Ecto neural progenitor cell (in vitro differentiated cells): ENCODE measurements at places on chromosomes 4 and X.
A peak's percentile ranks its signal among the peaks of the same experiment; 100 is the strongest.

DNA sequence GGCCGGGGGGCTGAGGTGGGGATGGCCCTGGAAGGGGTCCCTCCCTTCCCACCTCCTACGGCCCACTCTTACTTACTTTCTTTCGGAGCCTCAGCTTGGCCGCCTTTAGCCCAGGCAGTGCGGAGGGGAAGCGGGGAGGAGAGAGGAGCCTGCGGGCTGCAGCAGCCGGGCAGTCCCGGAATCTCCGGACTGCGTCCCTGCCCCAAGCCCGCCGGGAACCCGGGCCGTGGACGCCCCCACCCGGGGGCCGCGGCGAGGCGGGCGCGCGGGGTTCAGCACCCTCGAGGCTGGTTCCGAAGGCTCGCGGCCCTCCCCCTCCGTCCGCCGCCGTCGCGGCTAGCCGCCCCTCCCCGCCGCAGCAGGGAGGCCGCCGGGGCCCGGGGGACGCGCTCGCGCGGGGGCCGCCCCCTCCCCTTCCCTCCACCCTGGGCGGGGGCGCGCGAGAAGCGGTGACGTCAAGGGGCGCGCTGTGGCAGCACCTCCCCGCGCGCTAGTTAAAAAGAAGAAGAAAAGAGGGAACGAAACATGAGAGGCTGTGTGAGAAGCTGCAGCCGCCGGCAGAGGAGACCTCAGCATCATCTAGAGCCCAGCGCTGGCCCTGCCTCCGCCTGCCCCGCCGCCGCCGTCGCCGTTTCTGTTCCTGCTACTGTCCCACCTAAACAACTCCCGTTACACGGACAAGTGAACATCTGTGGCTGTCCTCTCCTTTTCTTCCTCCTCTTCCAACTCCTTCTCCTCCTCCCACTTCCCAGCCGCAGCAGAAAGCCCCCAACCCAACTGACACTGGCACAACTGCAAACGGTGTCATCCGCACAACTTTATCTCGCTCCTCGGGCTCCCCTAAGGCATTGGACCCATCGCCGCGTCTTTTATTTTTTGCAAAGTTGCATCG lies at the start of gene HHIP:
TSS of gene HHIP (plus strand) at position 526 of the 892 bp plus-strand sequence. CDS start 520 bp downstream, outside the sequence.
- DNase-seq = peak; percentile 75

GRCh38 chr4:188955066-188955465 lies 815.8 kb downstream of the TRIML1 start:
- DNase-seq = no peak

- DNase-seq = no peak
Measured at GRCh38 chr4:176500894-176501293, 181.1 kb downstream of the SPCS3 start.

DNA sequence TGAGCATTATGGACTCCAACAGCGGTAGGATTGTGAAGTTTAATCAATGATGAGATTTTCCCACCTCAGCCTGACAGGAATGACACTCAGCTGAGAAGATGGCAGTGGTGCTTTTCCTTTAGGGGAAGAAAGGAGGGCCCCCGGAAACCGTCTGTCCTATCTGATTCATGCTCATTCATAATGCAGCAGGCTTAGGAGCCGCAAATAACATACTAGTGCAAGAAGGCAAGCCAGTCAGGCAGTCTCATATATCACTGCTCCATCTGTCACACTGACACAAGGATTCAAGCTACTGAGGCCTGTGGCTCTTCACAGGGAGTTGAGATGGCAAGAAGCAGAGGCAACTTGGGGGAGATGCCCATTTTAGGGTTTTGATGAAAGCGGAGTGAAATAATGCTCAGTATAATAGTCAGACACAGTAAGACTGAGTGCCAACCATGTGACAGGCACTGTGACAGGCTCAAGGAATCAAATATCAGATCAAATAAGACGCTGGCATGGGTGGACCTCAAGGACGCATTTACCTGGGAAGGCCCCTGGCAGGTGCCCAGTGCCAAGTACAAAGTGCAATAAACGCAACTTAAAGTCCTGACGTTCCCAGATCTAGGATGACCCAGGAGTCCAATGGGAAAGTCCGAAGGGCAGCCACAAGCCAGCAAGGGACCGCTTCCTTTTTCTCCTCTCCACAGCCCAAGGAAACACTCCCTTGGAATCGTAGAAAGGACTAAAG lies 63.4 kb downstream of the FHDC1 start:
- DNase-seq = no peak

GRCh38 chrX:85988353-85988752 lies 59.0 kb downstream of the CHM start:
- no peak for DNase-seq

- no peak for DNase-seq
Measured at GRCh38 chrX:139423186-139423585, 107.4 kb upstream of the F9 start.

GRCh38 chrX:88604433-88605221 lies 142.4 kb upstream of the CPXCR1 start:
- no peak for DNase-seq

DNA sequence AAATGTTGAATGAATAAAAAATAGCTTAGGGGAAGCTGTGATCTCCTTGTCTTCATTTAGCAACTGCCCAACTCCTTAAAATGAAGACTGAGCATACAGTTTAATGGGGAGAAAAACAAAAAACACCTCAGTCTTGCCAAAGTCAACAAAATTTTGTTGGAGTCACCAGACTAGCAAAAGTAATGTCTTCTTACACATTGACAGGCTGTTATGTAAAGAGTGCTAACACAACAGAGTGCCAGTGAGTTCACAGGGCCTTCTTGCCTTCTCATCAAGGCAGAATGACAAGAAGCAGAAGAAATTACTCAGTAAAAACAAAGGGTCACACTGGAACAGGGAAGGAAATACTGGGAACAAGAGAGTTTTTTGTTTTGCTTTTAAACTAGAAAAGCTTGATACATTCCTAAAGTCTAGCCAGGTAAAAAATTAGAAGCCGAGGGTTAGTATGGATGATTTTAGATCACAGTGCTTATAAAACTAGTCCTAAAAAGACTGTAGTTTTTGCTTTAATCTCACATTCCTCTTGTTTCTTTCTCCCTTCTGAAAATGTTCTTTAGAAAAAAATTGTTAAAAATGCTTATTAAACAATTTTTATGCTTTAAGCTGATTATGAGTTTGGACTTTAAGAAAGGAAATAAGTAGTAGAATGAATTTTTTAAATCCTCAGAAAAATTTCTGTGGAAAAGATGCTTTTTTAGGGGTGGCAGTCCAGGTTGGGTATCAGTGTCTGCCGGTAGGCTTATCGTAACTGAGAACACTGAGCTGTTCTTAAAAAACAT lies 38.7 kb upstream of the FRAS1 start:
- no peak for DNase-seq

- DNase-seq = no peak
Measured at GRCh38 chr4:951594-952468, 19.6 kb downstream of the TMEM175 start.

- DNase-seq = no peak
Measured at GRCh38 chr4:169014586-169014985, 4.5 kb upstream of the CBR4 start.

GRCh38 chrX:39688576-39689375 lies 409.0 kb downstream of the BCOR start:
- DNase-seq = peak; percentile 84

DNA sequence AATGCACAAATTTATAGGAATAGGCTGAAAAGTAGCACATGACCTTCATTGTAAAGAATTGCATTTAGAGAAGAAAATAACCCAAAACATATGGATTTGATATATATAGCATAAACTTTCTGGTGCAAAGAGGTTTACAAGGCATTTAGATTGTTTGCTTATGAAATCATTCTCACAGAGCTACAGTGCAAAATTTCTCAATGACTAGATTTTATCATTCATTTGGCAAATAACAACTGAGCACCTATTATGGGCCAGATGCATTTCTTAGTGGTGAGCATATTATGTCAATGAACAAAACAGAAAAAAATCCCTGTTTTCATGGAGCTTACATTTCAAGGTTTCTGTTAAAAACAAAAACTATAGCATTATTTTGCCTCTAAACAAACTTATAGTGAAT lies 34.1 kb upstream of the TNIP3 start:
- DNase-seq = no peak

GRCh38 chr4:17490575-17491059 lies 21.3 kb downstream of the QDPR start:
- no peak for DNase-seq

DNA sequence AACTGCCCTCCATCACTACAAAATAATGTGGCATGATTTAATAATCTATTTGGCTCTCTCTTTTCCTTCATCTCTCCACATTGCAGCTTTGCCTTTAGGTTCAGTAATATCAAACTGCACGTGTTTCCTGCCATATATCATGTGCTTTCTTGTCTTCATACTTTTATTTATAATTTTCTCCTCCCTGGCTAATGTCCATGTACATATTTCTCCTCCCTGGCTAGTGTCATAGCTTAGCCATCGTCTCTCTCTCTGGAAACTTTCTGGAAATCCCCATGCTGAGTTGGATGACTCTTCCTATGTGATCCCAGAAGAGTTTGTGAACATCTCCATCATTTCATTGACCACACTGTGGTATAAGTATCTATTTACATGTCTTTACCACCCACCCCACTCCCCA lies 21.3 kb upstream of the PDGFC start:
- no peak for DNase-seq

GRCh38 chrX:150889131-150889530 lies 9.3 kb downstream of the CD99L2 start:
- DNase-seq = no peak

- no peak for DNase-seq
Measured at GRCh38 chr4:17092736-17093437, 194.4 kb upstream of the LDB2 start.

DNA sequence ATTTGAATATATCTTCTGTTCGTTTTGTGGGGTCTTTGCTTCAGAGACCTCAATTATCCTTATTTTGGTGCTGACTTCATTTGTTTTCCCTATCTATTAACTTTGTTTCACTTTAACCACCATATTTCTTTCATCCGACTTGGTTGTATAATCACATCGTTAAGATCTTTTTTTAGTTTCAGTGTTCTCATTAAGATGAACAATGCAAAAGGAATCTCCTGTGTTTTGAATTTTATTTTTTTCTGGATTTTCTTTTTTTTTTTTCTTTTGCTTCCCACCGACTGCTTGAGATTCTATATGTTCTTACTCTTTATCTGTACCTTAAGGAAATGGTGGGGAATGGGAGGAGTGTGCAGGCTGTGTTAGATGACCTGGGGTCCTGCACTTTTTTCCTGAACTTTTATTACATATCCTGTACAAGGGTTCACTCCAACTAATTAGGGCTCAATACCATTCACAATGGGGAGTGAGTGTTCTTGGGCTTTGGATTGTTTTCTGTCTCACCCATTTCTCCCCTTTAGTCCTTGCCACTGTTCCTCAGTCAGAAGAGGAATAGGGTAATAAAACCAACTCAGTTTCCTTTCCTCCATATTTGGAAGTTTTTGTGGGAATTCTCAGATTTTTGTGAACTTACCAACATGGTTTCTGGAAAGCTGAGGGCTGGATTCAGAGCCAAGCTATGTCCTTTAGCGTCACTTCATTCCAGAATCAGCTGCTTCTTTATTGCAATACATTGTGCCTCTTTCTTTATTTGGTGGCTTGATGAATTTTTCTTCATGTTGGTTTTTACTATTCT lies 43.2 kb upstream of the BMPR1B start:
- no peak for DNase-seq

DNA sequence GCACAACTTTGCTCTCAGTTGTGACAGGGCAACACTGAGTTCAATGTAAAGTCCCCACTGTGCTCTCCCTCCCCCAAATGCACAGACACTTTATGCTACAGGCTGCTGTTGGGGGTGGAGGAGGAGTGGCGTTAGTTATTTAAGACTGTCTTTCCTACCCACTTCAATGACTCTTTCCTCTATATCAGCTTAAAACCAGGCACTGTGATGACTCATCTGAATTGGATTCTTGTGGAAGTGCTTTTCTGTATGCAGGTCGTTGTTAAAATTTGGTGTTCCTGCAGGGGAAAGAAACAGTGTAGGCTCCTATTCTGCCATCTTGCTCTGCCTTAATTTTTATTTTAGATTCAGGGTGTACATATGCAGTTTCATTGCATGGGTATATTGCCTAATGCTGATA lies 1157.2 kb upstream of the ADGRL3 start:
- DNase-seq = no peak

DNA sequence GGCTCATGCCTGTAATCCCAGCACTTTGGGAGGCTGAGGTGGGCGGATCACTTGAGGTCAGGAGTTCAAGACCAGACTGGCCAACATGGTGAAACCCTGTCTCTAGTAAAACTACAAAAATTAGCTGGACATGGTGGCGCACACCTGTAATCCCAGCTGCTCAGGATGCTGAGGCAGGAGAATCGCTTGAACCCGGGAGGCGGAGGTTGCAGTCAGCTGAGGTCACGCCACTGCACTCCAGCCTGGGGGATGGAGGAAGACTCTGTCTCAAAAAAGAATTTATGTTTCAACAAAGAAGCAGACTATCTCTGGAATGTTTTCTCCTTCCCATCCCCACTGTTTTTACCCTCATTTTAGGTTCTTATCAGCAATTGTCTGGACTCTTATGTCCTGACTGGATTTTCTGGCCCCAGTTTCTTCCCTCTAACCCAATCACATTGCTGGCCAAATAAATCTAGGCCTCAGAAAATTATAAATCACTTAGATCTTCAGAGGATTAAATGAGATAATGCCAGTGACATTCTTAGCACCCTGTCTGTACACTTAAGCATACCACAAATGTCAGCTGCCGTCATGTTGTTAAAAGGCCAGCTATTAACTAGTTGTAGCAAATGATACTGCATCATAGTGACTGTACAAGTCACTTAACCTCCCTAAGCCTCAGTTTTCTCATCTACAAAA lies 44.9 kb upstream of the PRSS48 start:
- DNase-seq = no peak

DNA sequence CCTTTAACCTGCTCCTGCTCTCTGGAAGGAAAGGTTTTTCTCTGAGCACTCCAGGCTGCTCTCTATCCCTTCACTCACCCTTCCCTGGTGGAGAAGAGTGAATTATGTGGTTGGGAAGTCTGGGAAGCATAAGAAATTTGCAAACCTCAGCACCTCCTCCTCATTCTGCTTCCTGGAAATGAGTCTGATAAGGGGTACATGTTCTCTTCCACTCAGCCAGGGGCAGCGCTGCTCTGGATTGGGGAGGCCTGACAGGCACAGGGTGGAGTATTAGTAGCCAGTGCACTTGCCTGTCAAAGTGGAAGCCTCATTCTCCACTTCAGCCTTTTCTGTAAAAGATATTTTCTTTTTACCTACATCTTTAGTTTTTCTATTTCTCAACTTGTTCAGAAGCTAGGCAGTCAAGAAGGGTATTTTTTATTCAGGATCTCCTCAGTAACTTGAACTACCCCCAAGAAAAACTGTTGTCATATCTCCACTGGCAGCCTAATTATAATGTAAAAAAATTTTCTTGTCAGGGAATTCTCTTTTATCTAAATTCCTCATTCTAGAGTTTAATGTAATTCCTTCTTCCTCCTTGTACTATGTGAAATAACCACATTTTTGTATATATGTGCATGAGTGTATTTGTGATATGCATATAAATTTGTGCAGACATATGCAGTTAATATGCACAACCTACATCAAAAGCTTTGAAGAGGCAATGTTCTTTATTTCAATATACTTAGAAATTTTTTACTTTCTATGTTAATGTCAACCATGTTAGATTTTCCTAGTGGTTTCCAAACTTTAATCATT lies 15.3 kb downstream of the ADAMTS3 start:
- no peak for DNase-seq
